Hematopoietic multipotent progenitor cell treated with erythropoietin and hydrocortisone succinate and interleukin-3 and kit ligand, for 4 days (in vitro differentiated cells): ENCODE measurements at places on chromosomes 11 and 22.

DNA sequence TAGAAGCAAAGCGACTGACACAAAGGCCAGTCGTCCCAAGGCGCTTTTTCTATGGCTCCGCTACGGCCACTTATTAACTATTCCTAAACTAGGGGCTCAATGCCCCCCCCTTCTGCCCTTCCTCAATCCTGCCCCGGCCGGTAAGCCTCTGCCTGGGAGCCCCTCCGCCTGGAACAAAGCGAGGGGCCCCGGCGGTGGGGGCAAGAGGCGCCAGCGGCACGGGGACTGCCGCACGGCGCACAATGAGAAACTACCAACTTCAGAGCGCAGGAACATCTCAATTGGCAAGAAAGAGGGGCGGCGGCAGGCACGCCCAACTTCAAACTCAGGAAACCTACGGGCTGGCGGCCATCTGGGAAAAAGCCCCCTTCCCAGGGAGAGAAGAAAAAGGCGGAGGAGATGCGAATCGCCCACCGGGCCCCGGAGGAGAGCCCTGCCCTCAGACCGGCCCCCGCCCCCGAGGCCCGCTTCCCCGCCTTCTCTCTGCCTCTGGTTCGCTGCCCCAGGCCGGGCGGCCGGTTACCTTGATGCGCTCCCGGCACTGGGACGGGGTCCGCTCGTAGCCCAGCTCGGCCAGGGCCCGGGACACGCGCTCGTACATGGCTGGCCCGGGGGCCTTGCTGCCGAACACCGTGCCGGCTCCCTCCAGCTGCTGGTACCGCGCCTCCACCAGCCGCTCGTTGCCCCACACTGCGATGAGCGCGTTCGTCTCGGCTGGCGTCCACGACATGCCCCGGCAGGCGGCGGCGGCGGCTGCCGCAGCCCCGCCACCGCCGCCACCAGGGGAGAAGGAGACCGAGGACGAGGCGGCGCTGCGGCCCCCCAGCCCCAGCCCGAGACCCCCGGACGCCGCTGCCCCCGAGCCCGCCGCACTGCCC, 619 bp downstream of the MSANTD2 start:
- DNase-seq, result peak; percentile 62

- no peak for DNase-seq
Measured at GRCh38 chr11:70790671-70791300, 392.5 kb downstream of the CTTN start.

DNA sequence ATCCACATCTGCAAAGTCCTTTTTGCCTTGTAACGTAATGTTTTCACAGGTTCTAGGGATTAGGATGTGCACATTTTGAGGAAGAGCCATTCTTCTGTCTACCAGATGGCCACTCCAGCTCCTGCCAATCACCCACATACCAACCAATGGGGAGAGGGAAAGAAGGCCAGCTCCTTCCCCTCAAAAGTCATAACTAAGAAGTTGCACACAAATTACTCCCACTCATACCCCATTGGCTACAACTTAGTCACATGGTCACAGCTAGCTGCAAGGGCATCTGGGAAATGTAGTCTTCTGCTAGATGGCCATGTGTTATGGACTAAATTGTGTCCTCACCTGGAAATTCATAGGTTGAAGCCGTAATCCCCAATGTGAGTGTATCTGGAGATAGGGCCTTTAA, 15.4 kb upstream of the MYOD1 start:
- DNase-seq, result peak; percentile 37

DNA sequence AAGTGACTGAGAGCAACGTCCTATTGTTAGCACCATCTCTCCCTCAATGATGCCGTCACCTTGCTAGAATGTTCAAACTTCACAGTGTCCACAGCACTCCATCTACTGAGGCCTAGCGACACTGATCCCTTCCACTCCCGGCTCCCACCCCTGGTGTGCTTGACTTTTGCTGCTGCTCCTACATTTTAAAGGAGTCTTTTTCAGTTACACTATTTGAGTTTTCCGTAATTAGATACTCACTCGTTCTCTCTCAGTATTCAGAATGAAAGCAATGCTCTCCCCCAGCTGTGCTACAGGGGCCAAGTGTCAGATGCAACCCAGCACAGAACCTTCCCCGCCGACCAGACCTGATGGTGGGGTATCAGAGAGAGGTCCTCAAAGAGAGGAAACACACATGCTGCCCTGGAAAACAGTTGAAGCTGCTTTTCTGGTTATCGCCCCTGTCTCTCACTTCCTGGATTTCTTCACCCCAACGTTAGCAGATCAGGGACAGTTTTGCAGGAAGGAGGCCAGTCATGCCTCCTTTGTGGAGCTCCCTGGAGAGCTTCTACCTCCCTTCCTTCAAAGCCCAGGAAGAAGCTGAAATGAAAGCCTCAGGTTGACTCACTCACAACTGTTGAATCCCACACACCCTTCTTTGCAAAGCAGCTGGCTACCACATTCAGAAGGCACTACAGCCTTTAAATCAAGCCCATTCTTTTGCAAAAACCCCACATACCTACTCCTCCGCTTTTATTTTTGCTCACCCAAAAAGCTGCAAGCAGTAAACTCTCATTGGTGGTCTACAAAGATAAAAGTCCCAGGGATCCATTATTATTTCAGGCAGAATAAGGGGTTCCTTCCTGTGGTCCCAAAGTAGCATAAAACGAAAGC, 23.5 kb downstream of the LARGE1 start:
- no peak for DNase-seq

DNA sequence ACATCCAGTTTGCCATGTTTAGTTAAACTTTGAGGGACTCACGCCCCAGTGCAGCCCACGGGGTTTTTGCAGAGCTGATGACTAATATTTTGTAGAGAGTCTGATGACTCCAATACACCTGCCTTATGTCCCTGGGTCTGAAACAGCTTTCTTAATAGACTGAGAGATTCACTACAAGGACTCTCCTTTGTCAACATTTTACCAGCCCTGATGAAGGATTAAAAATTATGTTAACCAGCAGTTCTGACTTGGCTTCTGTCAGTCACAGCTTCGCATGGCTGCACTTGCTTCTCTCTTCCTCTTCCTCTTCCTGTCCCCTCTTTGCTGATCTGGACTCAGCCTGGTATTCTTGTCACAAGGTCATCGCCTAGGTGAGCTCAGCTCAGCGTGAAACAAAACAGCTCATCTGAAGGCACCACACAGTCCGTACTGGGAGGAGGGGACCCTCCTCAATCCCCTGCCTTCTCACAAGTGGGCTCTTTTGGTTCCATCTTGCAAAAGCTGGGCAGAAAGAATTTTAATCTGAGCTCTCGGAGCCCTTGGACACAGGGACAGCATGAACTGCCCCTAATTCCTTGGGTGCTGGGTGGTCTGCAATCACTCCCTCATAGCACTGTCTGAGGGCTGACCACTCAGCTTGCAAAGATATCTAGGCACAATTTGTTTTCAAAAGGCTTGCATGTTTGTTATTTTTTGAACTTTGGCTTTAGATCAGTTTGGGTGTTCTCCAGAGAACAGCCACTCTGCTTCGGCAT, 38.1 kb upstream of the POU2AF1 start:
- DNase-seq, result no peak

GRCh38 chr11:112082729-112083128, 3.8 kb downstream of the TIMM8B start:
- no peak for DNase-seq

DNA sequence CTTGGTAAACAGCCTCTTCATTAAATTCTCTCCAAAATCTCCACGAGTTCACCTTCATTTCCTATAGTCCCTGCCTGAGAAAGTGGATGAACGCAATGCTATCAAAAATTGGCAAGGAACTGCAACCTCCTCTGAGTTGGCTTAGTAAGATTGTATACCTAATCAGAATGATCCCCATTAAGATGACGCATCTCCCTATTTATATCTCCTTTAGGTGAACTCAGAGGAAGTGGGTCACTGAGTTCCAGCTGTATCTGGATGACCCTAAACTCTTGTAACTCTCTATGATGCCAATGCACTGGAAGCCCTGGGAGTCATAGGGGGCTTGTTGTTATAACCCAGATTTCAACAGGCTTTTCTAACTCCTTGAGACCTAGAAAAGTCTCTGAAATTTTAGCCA, 48.2 kb downstream of the OR10A6 start:
- no peak for DNase-seq

GRCh38 chr11:124070915-124071622, 29.9 kb upstream of the OR10G7 start:
- DNase-seq, result peak; percentile 88

- DNase-seq, result no peak
Measured at GRCh38 chr11:92308366-92308765, 83.7 kb downstream of the FAT3 start.

DNA sequence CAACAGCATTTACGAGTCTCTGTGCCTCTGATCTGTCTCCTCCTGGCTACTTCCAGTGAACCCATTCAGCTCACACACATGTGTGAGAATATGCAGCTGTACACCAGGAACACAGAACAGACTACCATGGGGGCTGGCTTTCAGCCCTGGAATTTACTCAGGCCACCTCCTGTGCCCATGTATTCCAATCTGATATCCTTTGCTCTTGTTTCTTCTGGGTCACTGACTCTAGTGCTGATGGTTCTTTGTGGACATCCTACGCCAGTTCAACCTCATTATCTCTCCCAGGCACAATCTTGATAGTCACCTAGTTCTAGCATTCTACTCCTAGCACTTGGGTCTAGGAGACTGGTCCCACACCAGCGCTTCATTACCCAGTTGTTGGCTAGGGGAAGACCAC, 23.0 kb upstream of the ZC3H12C start:
- peak; percentile 12 for DNase-seq

DNA sequence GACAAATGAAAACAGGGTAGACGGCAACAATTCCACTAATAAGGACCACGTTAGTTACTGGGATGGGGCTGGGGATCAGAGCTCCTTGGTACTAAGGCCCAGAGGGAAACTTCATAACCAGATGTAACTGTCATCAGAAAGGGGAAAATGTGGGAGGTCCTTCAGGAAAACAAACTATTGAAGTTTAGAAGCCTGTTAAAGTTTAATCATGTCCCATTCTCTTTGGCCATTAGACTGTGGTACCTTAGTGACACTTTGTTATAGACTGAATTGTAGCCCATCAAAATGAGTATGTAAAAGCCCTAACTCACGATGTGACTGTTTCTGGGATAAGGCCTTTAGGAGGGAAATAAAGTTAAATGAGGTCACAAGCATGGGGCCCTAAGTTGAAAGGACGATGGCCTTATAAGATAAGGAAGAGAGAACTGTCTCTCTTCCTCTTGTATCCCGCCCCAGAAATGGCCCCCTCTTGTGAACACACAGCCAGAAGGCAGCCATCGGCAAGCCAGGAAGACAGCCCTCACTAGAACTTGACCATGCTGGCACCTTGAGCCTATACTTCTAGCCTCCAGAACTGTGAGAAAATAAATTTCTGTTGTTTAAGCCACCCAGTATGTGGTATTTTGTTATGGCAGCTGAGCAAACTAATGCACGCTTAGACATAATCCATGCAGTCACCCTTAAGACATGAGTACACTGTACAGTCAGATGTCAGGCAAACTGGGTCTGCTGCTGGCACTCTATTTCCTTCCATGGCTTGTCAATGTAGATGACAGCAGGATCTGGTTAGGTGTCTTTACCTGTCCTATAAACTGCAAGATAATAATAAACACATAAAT, 26.9 kb upstream of the USP47 start:
- peak; percentile 16 for DNase-seq

DNA sequence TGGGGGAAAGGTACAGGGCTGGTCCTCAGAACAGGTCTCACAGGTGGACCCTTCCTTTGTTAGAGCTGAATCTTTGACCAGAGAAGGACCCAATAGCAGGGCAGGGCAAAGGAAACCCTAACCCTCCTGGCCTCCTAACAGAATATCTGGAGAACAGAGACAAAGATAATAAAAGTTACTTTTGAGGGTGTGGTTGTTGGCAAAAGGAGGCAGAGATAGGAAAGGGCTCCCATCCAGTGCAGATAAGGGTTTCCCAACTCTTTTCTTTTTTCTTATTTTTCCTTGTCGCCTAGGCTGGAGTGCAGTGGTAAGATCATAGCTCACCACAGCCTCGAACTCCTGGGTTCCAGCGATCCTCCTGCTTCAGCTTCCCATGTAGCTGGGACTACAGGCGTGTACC, 11.9 kb downstream of the PCSK7 start:
- DNase-seq, result peak; percentile 54

GRCh38 chr22:32354360-32355351, 3.0 kb upstream of the RFPL3 start:
- DNase-seq, result peak; percentile 5

GRCh38 chr22:33631777-33632176, 288.5 kb downstream of the LARGE1 start:
- no peak for DNase-seq

DNA sequence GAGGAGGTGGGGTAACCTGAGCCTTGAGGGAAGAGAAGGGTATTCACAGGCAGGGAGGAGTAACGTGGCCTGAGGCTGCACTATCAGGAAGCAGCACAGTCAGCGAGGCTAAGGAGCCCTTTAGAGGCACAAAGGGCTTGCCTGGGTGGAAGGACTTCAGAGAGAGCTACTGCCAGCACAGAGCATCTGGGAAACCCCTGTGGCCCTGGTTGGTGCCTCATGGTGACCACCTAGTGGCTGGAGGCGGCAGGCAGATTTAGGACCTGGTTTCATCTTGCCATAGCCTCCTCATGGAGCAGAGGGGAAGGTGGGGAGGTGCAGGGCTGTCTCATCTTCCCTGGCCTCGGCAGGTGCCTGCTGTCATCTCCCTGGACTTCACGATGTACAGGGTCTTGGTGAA, 64.5 kb downstream of the MPPED1 start:
- peak; percentile 30 for DNase-seq

- no peak for DNase-seq
Measured at GRCh38 chr11:50246699-50247098, 214.0 kb downstream of the OR4C45 start.

DNA sequence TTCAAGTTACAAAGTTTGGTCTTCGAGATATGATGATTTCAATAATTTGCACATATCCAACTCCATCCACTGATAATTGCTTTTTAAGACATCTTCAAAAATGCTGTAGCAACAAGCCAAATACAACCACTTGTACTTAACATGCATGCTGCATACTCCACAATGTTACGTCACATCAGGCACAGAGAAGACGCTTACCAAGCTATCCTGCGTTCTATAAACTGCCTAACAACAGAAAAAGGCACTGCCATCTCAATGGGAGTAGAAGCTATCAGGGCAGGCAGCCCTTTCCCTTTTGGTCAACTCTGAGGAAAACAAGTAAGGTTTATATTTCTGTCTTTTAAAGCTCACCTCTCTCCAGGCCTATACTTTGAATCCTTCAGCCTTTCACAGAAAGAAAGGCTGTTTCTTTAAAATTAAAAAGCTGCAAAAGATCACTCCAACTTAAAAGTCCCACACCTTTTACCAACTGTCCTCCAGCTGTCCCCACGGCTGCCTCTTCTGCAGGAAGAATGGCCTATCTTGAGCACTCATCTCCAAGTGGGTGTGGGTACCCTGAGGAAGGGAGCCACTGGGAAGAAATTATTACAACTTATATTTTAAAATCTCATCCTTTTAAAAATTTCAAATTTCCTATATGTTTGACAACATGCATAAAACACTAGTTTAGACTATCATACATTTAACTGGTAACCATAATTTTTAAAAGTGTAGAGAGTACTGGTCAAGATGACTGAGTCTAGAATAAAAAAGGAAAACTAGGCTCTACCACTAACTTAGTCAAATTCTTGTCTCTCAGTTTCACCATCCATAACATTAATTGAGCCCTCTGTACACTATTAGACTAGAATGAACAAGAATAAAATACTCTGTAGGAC, 14.5 kb downstream of the PHF21A start:
- peak; percentile 69 for DNase-seq
